ENCODE measurements at places on chromosomes 6 and 20.

DNA sequence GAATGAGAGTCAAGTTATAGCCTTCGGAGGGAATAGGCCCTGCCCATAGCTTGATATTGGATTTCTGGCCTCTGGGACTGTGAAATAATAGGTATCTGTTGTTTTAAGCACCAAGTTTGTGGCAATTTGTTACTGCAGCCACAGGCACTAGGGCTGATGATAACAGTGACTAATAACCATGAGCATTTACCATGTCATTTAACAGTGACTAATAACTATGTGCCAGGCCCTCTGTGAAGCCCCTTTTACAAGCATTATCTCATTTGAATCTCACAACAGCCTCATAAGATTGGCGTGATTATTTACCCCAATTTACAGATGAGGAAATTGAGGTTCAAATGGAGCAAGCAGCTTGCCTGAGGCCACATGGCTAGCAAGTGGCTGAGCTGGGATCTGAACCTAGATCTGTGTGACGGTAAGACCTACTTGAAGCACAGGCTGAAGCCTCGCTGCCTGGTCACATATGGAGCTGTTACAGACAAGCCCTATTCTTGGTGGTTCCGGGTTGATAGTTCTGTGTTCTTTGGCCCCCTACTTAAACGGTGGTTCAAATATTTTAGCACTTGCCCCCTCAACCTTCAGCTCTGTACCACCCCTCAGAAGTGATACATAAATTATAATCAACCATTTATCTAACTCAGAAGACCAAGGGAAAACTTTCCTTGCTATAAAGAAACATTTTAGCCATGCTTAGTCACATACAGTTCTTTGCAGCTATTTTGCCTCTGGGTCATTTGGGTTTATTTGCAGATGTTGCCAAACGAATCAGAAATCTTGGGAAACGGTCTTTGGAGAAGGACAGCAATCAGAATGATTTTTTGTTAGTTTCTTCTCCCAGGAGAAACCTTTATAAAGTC, 98.3 kb downstream of the ELOVL5 start:
- peak; percentile 24 for DNase-seq

DNA sequence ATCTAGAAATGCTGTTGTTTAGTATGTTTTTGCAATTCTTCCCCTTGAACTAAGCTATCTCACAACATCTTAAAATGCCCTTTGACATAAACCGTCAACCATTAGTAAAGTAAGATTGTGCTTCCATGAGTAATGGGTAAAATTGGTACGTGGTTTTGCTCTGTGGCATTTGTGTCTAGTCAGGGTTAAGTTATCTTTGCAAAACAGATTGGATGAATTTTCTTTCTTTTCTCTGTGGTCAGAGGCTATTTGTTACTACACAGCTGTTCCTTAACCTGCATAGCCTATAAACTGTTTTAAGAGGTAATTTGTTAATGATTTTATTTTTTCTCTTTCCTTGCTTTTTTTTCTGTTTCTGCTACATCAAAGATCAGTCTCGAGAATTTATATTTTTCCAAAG, 75.4 kb downstream of the RPP40 start:
- DNase-seq, result peak; percentile 56

GRCh38 chr6:155491421-155491820, 35.8 kb upstream of the NOX3 start:
- no peak for DNase-seq

DNA sequence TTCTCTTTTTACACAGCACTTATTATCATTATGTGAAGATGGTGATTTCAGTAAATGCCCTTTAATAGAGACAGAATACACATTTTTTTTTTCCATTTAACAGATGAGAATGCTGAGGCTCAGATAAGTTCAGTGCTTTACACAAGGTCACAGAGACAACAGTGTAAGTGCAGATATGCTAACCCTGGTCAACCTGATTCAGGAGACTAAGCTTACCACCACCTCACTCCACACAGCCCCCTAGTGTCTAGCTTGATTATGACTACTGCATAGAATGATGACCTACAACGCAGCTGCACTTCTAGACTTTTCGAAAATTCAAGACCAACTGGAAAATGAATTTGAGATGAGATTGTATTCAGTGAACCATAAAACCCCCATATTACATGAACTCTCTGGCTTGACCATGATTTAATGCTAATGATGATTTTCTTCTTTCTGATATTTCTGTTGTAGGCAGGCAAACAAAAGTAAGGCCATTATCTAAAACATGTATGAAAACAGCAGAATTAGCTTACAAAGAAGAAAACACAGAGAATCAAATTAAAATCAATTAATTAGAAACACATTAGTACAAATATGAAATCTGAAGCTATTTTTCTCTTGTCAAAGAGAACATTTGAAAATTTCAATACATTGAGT, 212.1 kb upstream of the PHACTR1 start:
- DNase-seq, result no peak

DNA sequence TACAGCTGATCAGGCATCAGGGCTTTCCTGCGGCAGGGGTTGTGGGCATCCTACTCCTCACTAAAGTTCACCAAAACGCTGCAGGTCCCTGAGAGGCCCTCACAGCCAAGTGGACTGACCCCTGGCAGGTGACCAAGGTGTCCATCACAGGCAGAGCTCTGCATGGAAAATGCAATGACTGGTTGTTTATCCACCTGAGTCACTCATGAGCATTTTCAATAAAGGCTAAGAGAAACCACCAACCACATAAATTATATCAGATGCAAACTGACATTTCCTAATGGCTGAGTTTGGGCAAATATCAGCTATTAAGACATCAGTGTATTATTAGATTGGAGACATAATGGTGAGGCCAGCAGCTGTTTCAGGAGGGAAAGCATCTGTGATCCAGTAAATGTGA, 152.7 kb upstream of the SYNDIG1 start:
- no peak for DNase-seq

DNA sequence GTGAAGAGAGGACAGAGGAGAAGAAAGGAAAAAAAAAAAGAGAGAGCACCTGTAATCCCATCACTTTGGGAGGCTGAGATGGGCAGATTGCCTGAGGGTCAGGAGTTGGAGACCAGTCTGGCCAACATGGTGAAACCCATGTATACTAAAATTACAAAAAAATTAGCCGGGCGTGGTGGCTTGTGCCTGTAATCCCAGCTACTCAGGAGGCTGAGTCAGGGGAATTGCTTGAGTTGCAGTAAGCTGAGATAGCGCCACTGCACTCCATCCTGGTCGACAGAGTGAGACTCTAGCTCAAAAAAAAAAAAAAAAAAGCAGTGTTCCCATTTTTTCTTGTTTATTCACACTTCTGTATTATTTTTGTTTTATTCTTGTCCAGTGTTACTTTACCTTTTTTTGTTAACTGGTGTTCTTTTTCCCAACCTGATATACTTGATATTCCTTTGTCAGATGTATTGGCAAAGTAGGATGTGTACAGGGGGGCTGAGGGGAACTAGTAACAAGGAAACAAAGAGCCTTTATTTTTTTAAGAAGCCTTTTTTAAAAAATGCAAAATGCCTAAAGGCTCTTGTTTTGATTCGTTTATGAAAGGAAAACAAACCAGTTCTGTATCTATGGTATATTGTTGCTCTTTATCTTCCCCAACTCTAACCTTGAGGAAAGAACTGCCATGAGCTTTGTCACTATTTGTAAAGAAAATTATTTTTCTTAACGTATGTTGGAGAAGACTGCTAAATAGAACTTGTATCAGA, 22.3 kb downstream of the COL19A1 start:
- DNase-seq, result no peak

- DNase-seq, result peak; percentile 31
Measured at GRCh38 chr6:138372711-138373463, 4.8 kb upstream of the SMIM28 start.

GRCh38 chr6:96276856-96277255, 244.8 kb upstream of the UFL1 start:
- no peak for DNase-seq

DNA sequence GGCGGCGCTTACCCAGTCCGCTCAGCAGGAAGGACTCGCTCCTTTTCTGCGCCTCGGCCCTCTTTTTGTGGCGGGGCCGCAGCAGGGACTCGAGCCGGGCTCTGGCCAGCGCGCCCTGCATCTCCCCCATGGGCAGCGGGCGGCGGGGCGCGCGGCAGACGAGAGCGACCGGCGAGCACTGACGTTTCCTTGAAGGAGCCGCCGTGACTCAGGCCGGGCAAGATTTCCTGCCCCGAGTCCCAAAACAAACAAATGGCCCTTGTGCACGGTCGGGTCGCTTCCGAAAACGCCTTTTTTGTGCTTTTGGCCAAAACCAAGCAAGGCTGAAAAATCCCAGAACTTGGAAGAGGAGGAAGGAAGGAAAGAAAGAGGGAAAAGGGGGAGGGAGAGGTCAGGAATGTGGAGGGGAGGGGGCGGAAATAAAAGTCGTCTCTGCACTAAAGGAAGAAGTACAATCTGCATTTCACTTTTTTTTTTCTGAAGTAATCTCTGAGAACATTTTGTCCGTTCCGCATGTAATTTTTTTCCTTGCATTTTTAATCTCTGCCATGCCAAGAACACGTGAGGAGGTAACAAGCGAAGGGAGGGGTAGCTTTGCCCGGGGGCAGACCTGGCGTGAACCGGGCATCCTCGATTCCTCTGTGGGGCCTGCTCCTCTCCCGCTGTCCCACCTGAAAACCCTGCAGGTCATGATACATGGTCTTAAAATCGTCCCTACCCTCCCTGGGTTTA, 123.3 kb upstream of the SLC2A12 start:
- no peak for DNase-seq

GRCh38 chr6:78670802-78671201, 196.5 kb upstream of the IRAK1BP1 start:
- DNase-seq, result no peak

DNA sequence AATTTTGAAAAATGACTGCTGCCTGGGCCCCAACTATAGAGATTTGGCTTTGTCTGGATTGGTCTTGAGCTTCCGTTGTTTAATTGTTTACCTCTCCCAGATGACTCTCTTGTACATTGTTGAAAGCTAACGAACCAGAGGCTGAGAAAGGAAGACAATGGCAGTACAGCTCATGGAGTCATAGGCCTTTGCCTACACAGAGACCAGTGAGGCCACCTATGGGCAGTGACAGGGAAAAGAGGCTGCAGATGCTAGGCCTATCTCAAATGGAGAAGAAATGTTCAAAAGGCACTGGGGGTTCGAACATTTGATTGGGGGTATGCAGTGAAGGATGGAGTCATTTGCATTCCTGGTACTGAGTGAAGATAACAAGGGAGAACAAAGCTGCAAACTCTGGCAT, 29.1 kb downstream of the OPN5 start:
- DNase-seq, result no peak

DNA sequence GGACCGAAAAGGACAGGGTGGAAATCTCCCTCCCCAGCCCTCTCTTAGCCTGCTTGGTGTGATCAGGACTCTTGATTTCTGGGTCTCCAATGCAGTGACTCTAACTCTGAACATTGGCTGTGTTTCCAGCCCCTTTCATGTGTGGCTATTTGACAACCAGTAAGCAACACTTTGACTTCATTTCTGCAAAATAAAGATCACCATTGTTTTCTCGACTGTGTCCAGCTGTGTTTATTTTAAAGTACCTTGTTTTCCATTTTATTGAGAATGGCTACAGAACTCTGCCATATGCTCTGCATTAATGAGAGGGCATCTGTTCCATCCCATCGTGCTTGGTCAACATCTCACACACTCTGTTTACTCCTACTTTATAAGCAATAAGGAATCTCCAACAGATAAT, 60.9 kb upstream of the TAGAP start:
- DNase-seq, result no peak

DNA sequence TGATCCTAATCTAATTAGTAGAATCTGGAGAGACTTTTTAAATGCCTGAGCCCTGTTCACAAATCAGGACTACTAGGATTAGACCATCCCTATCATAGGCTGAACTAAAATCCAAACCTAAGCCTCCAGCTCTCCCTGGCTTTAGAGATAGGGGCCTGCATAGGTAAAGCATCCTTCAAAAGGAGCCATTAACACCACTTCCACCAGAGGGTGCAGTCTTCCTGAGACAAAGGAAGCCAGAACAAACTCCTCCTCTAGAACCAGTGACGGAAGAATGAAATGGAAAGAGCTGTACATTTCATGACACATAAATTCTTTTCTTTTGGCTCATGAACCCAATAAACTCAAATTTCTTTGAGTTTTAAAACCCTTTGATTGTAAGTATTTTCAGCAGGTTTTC, 291.2 kb upstream of the ADGRB3 start:
- DNase-seq, result peak; percentile 55

DNA sequence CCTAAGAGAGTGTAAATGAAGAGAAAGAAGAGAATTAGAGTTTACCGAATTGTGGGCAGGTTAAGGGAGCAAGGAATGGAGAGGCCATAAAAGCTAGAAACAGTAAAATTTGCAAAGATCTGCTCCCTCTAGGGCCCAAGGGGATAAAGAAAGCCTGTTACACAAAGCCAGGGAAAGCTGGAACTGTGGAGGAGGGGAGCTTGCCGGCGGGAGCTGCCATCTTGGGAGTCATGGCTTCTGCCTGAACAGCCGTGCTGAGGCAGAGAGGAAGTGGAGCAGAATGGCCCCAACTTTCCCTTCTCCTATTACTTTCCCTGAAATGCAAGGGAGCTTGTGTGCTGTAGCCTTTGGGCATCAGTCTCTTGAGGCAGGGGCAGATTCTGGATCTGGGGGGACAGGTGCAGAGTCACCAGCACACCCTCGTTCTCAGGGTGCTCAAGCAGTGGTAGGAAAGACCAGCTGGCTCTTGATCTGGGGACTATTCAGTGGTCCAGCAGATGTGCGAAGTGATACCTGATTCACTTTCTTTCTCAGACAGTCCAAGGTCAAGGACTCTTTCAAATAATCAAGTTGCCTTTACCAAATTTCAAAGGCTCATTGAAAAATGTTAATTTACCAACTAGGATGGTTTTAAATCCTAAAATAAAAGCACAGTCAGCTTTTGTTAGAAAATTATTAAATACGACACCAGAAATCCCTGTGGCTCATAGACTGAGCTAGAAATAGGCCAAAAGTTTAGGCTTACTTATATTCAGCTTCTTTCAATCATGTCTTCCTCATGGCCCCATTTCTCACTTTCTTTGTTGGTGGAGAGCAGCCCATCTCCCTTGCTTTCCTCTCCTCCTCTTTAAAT, 25.7 kb downstream of the LAMA4 start:
- no peak for DNase-seq

- no peak for DNase-seq
Measured at GRCh38 chr6:123587838-123588545, 48.8 kb downstream of the TRDN start.

- DNase-seq, result no peak
Measured at GRCh38 chr6:41040940-41041536, 1.2 kb upstream of the TSPO2 start.

GRCh38 chr6:47168180-47168579, 126.0 kb upstream of the ADGRF1 start:
- peak; percentile 90 for DNase-seq

- no peak for DNase-seq
Measured at GRCh38 chr6:62570372-62570771, 284.3 kb upstream of the KHDRBS2 start.

GRCh38 chr6:49030251-49031020, 432.6 kb downstream of the MMUT start:
- peak; percentile 1 for DNase-seq

DNA sequence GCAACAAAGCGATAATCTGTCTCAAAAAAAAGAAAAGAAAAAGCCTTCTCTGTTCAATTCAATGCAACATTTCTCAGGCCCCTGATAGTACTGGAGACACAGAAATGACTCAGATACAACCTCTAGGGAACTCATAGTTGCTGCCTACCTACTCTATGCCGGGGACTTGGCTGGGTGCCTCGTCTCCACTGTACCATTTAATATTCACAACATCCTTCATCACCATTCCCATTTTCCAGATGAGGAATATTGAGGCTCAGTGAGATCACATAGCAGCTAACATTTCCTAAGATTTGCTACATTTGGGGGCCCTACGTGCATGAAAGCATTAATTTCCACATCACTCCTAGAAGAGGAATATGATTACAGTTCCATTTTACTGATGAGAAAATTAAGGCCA, 7.5 kb downstream of the NOL4L start:
- no peak for DNase-seq

GRCh38 chr6:43052842-43053544, 658 bp downstream of the CUL7 start:
- DNase-seq, result no peak

All from non-pigmented ciliary epithelial cell (primary cell).